ENCODE measurements at places on chromosomes 2 and 18.
A peak's percentile ranks its signal among the peaks of the same experiment; 100 is the strongest.

- no peak for DNase-seq
These were observed 132.2 kb downstream of the EPHA4 start for GRCh38 chr2:221439761-221440479.

DNA sequence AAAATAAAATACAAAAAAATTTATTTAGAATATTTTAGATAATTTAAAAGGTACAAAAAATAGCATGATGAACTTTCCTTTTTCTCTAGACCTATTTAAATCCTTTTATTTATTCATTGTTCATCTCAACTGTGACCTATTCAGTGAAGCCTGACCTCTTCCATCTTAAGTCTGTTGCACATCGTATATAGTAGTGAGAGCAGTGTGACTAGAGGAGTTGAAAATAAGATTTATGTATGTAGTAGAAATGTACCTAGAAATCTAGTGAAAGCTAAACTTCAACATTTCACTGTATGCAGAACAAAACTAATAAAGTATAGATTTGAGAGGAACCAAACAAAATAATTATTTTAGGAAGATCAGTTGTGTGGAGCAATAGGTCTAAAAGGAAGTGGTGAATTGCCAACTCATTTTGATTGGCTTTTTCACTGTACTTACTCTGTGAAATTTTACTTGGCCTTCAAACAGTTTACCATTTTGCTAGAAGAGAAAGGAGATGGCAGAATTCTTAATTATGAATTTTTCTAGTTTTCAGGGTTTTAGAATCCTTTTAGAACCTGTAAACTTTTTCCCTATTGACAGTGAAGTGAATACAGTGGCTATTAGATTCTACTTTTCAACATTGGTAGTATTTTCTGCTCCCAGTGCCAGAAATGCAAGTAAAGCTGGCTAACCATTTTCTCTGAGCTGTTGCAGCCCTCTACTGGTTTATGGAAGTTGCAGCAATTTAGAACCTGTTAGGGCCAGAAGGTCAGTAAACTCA, 11.0 kb downstream of the ANKRD12 start:
- no peak for DNase-seq

DNA sequence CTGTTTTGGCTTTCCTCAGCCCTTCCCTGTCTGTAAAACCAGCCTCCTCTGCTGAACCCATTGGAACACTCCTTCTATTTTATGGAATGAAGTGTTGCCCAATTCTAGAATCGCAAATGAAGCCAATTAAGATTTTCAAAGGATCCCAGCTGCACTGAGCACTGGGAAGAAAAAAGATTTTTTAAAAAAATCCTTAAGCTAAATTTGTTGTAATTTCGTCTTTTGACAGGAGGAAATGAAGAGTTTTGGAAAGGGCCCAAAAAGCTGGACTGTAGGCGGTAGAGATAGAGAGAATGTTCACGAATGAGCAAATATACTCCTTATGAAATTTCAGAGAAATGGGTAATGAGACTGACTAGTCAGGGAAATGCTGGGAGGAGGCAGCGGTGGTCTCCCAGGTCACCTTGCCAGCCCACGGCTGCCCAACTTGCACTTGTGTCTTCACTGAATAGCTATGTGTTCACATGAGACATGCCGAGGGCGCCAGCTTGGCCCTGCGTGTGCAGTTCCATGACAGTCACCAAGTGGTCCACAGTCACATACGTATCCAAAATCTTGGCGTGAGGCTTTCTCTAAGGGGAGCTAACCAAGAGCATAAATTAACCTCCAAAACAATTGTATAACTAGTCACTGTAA, 69.9 kb downstream of the SGPP2 start:
- DNase-seq: no peak

DNA sequence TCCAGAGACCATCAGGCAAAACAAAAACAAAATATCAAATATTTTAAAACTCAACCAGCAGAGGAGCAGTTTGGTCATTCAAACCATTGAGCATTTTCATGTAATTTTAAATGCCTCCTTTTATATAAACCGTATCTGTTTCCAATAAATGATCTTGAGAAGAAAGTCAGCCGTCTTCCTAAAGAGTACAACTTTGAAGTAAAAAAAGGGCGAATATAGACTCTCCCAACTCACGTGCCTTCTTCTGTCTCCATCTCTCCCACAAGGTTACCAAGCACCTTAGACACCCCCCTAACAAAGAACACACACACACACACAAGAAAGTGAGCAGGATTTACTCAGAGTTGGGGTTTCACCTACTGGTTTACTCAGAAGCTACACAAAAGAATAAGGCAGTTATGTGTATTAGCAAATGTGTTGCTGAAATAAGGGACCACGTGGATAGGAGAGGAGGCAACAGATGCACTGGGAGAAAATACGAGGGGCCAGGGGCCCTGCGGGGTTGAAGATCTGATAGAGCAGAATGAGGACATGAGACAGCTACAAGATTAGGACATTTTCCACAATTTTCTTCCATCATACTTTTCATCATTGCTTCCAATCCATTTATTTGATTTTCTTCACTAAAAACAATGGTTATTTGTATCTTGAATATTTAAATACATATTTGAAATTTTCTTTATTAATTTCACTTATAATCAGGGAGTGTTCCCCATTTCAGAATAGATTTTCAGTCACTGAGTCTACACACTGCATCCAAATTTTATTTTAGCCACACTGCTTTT, 45.0 kb downstream of the EVA1A start:
- DNase-seq: no peak

GRCh38 chr2:187655001-187655400, 100.8 kb upstream of the TFPI start:
- no peak for DNase-seq

DNA sequence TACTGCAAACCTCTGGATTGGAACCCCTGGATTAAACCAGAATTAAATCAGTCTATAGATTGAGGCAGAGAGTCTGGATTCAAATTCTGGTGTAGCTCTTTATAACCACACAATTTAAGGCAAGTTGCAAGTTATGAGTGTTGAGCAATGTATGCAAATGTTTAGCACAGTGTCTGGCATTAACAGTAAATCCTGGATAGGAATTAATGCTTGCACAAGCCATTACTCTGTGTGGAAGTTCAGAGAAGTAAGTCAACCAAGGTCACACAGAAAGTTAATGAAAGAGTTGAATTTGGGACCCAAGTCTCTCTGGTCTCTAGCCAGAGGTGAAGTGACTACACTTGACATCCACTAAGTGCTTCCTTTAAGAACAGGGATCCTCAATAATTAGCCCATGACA, 2.0 kb upstream of the MARCO start:
- no peak for DNase-seq

GRCh38 chr2:95388091-95388692, 14.3 kb upstream of the FAHD2A start:
- DNase-seq: no peak

DNA sequence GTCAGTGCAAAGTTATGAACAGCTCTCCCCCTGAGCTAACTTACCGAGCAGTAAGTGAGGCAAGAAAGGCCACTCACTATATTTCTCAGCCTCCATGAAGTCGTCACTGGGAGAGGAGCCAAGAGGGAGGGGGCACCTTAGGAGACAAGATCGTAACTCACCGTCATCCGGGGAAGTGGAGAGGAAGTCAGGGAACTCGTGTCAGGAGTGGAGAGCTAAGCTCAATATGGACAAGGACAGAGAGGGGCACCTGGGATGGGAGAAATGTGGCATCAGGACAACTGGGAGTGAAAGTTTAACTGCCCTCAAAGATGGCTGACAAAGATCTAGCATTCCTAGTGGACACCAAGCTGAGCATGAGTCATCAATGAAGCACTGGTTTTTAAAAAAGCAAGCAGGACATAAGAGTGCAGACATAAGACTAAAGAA, 37.1 kb downstream of the BCL11A start:
- DNase-seq: no peak

DNA sequence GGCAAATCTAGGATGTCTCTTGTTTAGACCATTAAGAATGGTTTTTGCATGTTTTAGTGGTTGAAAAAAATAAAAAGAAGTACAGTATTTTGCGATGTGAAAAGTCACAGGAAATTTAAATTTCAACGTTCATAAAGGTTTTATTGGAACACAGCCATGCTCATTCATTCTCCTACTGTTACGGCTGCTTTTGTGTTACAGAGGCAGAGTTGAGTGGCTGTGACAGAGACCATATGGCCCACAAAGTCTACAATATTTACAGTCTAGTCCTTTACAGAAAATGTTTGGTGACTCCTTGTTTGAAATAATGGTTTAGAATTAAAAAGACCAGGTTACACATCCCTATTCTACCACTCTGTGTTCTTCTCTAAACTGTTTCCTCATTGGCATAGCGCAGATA, 48.1 kb downstream of the MYOM1 start:
- DNase-seq: no peak

DNA sequence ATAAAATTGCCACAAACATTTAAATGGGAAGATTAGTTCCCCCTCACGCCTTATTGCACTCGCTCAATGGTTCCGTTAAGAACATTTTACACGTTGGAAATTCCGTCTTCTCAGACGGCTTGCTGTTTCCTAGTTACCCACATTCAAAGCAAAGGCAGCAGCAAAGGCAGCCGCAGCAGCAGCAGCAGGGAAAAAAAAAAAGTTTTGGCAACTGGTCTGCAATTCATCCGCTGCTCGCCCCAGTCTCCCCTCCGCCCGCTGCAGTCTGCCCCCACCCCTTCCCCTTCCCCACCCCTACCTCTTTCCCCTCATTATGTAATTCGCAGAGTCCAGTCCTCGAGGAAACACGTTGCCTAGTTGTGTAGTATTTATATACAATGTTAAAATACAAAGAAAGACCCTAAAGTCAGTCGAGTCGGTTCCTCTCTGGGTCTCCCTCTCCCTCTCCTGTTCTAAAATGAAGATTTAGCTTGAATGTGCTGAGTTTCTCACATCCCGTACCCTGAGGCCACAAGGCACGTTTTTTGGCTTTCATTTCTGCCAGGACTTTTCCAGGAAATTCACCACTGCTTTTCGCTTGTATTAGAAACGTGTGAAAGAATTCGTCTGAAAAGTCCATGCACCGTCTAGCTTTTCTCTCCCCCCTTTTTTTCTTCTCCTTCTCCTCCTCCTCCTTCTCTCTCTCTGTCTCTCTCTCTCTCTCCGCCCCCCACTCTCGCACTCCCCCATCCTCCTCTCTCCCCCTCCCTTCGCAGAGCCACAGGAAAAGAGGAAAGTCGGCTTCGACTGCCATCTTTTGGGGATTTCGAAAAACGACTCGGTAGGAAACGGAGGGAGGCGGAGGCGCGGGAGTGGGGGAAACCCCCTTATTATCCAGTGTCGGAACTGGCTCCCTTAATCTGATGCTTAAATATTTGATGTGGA, 140.0 kb downstream of the MEIS1 start:
- DNase-seq: peak; percentile 84

DNA sequence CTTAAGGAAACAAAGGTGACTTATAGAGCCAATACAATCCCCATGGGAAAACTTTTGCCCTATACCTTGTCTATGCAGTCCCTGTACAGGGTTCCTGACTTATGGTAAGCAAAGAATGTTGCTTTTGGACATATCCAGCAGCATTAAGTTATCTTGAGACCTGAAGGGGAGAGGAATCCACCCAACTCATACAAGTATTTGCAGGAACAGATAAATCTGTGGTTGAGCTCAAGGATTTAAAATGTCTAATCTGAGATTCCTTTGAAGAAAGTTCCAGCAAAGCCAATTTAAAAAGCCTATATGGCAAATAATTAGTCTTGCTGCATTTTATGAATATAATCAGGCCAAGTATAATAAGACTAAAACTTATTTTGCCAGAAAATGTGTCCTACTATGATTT, 739.5 kb upstream of the CDH2 start:
- no peak for DNase-seq

GRCh38 chr2:188291617-188292347, at the start of gene GULP1:
TSS of gene GULP1 (plus strand) at chr2:188291874. CDS start at chr2:188477703, 185,829 bp downstream.
- DNase-seq: peak; percentile 66

DNA sequence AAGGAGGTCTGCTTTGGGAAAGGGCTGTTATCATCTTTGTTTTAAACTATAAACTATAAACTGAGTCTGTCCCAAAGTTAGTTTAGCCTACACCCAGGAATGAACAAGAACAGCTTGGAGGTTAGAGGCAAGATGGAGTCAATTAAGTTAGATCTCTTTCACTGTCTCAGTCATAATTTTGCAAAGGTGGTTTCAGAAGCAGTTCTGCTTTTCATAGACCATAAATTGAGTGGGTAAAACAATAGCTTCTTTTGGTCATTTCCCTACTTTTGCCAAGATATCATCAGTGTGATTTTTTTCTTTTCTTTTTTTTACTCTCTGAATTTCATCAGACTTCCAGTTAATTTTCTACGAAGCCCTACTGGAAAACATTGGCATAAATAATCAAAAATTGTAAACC, 117.0 kb downstream of the AP1S3 start:
- DNase-seq: no peak

GRCh38 chr2:119553687-119554344, 9.6 kb downstream of the CFAP221 start:
- no peak for DNase-seq

All from NCI-H774 (cell line).